ENCODE measurements at places on chromosomes 12 and 14.
A peak's percentile ranks its signal among the peaks of the same experiment; 100 is the strongest.

GRCh38 chr14:64704143-64704742, at the start of gene PLEKHG3:
PLEKHG3 (plus strand) TSS chr14:64704424; CDS start chr14:64727632, 23,208 bp downstream.
- H3K27me3 ChIP-seq = no peaks in the 10 kb centered on the region
- H3K36me3 ChIP-seq = peaks cover 2% of the 10 kb centered on the region

DNA sequence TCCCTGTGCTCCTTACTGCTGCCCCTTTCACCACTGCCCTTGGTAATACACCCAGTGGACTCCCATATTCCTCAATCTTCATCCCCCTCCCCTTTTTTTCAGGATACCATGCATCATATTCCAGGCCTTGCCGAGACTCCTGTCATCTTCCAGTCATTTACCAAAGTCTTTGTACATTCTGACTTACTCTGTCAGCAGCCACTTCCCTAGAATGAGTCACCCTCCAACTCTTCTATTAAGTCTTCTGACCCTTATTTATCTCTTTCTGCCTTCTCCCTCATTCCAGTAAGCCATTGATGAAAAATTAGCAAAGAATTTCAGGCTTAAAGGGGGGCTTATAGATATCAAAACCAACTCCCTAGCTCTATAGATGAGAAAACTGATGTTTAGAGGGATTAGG, 128.0 kb downstream of the STXBP6 start:
- peaks cover 2% of the 10 kb centered on the region for H3K4me1 ChIP-seq
- H3K27me3 ChIP-seq = peaks cover 37% of the 10 kb centered on the region
- no peaks in the 10 kb centered on the region for H3K36me3 ChIP-seq

GRCh38 chr12:125346362-125346761, 281.1 kb downstream of the AACS start:
- no peak for DNase-seq
- no peaks in the 10 kb centered on the region for H3K4me1 ChIP-seq
- H3K4me3 ChIP-seq = no peak overlapping the region
- H3K36me3 ChIP-seq = no peaks in the 10 kb centered on the region
- peaks cover 56% of the 10 kb centered on the region for H3K27me3 ChIP-seq
- H3K27ac ChIP-seq = no peak overlapping the region

GRCh38 chr14:42322531-42323284, 716.0 kb downstream of the LRFN5 start:
- H3K36me3 ChIP-seq = no peaks in the 10 kb centered on the region
- H3K27me3 ChIP-seq = no peaks in the 10 kb centered on the region
- no peak overlapping the region for H3K4me3 ChIP-seq
- no peaks in the 10 kb centered on the region for H3K4me1 ChIP-seq

GRCh38 chr12:91052026-91052425, 5.8 kb downstream of the KERA start:
- H3K27me3 ChIP-seq = peaks cover 9% of the 10 kb centered on the region
- no peak overlapping the region for H3K27ac ChIP-seq
- peaks cover 3% of the 10 kb centered on the region for H3K4me1 ChIP-seq
- no peaks in the 10 kb centered on the region for H3K36me3 ChIP-seq
- no peak for DNase-seq

DNA sequence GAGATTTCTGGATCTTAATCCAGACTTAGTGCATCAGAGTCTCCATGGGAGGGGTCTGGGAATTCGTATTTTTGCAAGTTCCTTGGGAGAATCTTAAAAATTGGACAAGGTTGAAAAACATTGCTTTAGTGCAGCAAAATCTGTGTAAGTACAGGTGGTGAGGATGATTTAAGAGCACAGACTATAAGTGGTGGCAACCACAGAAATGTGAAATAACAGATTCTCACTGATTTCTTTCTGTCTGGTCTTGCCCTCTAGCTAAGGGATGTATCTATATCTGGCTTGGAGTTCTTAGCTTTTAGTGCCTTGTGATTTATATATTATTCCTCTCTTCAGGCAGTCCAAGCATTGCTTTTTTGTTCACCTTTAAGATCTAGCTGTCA, 116.2 kb downstream of the DIP2B start:
- no peaks in the 10 kb centered on the region for H3K36me3 ChIP-seq
- peaks cover 38% of the 10 kb centered on the region for H3K4me1 ChIP-seq
- H3K4me3 ChIP-seq = no peak overlapping the region
- DNase-seq = no peak
- H3K27ac ChIP-seq = peak overlapping the region; percentile 71
- H3K27me3 ChIP-seq = no peaks in the 10 kb centered on the region

DNA sequence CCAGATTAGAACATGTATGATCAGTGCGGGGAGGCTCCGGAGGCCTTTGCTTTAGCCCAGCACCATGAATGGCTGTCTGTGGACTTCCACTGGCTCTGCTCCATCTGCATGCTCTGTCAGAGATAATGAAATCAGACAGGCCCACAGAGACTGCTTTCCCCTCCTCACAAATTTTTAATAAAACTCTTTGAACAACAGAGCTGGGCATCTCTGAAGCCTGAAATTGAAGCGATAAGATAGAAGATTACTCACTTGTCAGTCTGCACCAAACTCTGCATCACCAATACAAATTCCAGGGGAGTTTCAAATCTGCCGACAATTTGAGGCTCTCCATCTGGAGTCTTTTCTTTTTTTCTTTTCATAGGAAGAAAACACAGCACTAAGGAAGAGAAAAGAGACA, 110.0 kb downstream of the DYRK2 start:
- H3K4me1 ChIP-seq = peaks cover 8% of the 10 kb centered on the region
- H3K36me3 ChIP-seq = peaks cover 4% of the 10 kb centered on the region
- no peaks in the 10 kb centered on the region for H3K27me3 ChIP-seq
- H3K27ac ChIP-seq = no peak overlapping the region

DNA sequence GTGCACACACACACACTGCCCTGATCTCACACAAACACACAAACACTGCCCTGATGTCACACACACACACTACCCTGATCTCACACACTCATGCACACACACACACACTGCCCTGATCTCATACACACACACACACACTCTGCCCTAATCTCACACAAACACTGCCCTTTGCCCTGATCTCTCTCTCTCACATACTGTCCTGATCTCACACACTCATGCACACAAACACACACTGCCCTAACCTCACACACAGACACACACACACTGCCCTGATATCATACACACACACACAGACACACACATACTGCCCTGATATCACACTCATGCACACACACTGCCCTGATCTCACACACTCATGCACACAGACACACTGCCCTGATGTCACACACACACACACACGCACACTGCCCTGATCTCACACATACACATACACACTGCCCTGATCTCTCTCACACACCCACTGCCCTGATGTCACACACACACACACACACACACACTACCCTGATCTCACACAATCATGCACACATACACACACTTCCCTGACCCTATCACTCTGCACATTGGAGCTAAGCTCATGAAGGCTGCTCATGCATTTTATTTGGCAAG, 97.6 kb upstream of the DIO3 start:
- H3K4me1 ChIP-seq = peaks cover 4% of the 10 kb centered on the region
- no peak for DNase-seq
- no peak overlapping the region for H3K4me3 ChIP-seq
- H3K27ac ChIP-seq = no peak overlapping the region
